ENCODE measurements at places on chromosomes 16 and 17.

- DNase-seq = no peak
These were observed 119.6 kb downstream of the CDH11 start for GRCh38 chr16:65002265-65002664.

- DNase-seq = no peak
These were observed 66.1 kb upstream of the HS3ST4 start for GRCh38 chr16:25625620-25626019.

GRCh38 chr17:33113991-33114370 is 122.3 kb downstream of the SPACA3 start:
- no peak for DNase-seq

DNA sequence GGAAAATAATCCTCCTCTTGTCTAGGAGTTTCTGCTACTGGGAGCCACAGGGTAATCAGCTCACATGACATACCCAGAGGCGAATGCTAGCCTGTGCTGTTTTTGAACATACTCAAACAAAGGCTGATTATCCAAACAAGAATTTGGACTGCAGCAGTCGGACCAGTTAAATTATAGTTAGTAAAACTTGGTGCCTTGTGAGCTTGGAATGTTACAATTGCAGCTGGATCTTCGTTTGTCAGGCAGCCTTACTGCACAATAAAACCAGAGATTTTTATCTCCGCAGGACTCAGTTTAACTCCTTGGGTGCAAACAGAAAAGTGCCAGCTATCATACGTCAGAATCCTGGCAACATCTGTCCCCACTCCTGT is 163.8 kb upstream of the TBX2 start:
- DNase-seq = no peak

GRCh38 chr16:634996-635395 is 1.1 kb downstream of the METTL26 start:
- DNase-seq = no peak

GRCh38 chr17:9408868-9409829 is 166.5 kb downstream of the STX8 start:
- no peak for DNase-seq

DNA sequence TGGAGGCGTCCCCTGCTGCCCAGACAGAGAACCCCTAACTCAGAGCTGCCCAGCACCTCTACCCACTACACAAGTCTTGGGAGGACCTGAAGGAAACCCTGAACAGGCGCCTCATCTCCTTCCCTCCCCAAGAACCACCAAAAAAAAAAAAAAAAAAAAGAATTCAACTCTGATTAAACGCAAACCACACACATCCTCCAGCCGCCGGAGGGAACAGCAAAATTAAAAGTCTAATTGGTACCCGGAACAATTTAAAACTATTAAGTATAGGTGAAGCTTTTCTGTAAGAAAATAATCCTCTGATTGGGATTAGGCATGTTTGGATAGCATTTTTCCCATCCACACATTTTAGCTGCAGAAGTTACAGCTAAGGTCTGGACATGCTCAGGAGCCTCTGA is 202.7 kb downstream of the ZNF423 start:
- no peak for DNase-seq

DNA sequence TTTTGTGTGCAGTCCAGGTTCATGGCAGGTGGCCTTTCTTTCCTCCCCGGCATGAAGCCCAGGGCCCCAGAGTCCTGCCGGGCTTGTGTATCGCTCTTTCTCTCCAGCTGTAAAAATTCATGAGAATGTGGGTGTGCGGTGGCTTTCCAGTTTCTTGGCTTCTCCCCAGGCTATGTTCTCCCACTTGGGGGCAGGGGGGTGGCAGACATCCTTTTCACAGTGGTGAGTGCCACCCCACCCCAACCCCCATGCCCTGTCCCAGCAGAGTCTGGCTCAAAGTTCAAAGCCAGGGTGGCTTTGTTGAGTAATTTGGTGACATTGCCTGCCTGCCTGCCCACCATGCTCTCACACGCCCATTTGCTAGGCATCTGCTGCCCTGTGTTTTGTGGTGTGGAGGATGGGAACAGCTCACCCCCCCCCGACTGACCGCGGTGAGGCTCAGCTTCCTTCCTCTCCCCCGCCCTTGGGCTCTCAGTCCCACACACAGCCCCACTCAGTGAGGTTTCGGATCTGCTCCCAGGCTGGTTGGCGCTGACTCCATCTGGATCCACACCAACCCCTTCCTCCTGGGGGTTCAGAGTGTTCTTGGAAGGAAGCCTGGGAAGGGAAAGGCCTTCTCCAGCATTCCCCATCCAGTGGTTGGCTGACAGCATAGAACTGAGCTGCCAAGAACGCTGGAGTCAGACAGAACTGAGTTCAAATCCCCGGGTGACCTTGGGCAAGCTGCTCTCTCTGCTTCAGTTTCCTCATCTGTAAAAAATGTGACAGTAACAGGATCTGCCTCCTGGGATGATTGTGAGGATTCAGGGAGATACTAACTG is 36.0 kb downstream of the CHD9 start:
- DNase-seq = peak; percentile 92

- DNase-seq = no peak
These were observed 38.4 kb upstream of the ARL4D start for GRCh38 chr17:43360376-43360738.

DNA sequence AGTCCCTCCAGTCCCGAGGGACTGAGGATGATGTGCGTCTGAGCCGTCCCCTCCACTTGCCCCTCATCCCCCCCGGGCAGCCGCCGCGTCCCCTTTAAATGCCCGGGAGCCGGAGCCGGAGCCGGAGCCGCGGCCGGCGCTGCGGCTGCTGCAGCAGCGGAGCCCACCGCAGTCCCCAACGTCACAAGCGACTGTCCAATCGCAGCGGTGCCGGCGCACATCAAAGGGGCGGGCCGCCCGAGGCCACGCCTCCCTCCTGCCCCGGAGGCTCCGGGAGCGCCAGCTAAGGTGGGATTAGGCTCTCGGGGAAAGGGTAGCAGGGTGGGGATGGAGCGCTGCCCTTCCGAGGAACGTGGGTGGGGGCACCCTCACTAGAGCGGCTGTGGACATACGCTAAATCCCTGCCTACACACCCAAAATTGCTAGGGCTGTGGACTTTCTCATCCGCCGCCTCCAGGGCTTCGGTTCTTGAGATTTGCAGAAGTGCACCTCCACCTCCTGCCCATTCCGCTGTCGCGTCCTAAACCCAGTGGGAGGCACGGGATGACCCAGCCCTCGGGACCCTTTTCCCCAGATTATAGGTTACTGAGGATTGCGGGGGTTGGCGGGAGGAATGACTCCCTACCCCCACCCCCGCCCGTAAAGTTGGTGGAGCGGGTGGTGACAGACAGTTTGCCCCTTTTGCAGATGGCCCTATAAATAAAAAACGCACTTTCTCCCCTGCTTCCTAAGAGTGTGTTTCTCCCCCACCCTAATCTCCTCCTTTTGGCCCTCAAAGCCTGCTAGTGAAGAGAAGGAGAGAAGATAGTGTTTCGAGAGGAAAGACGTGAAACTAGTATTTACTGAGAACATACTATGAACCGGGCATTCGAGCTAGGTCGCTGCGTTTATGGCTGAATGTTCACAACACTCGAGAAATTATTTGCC is at the start of gene PHOSPHO1:
PHOSPHO1 (minus strand) TSS at position 152 of the 927 bp plus-strand sequence. CDS start 4,096 bp downstream, outside the sequence.
- DNase-seq = peak; percentile 38

DNA sequence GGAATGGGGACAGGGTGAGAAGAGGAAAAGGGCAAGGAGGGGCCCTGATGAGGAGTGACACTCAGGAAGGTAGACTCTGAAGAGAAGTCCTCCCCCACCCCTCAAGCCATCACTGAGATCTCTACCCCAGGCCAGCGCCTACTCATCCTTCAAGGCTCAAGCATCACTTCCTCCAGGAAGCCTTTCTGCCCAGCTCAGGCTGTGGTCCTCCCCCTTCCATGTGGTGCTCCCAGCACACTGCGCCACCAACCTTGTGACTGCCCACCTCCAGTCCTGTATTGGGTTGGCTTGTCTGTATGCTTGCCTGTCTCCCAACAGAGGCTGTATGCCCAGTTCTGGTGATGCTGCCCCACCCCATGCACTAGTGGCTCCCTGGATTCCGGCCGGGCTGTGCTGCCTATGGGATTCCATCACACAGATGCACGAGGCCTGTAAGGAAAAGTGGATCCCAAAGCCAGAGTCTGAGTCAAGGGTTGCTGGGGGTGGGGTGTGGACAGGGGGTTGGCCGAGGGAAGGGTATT is 19.8 kb upstream of the ZFP90 start:
- DNase-seq = no peak

DNA sequence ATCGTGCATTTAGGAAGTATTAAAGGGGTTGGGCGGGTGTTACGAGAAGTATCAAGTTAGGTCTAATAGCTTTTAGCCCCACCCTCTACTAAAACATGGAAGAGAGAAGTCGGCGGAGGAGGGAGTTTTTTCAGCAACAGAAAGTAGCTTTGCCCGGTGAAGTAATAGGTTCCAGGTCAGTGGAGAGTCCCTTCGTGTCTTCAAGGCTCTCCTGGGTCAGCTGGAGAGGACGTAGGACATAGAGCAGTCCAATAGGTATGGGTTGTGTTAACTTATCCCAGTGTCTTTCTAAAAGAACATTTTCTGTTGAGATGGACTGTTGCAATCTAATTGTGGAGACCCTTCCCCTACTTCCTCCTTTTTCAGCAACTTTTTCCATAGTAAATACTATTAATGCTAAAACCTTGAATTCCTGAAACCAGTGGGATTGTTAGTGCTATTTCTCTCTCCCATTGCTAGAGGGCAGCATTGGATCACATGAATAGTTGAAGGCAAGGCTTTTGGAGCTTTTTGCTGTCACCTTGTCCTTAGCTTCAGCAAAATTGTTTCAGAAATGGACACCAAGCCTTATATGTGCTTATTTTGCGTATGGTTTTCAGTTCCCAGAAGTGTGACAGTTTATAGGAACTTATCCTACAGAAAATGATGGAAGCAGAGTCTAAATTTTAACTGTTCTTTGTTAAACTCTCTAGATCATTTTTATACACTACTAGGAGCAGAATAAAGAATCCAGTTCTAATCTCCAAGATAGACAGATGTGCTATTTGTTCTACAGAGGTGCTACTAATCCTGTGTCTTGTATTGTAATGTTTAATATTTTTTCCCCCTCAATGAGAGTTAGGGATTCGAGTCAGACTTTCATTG is 38.4 kb downstream of the UTP18 start:
- DNase-seq = no peak

GRCh38 chr16:83810901-83811300 is 3.1 kb downstream of the HSBP1 start:
- no peak for DNase-seq

- no peak for DNase-seq
These were observed 539 bp downstream of the LRRC45 start for GRCh38 chr17:82023447-82024241.

DNA sequence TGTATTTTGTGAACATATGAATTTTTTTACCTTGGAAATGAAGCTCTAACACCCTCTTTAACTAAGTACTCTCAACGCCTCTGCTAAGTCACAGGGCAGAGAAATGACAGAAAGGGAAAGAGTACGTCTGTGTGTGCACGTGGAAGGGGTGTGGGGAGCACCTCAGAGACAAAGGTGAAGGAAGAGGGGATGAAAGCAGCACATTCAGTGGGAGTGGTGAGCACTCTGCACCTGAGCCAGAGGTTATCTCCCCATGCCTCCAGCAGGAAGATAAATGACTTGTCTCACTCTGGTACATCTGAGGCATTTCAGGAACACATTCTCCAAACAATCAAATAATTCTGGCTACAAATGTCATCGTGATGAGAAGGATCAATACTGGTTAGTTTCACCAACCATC is 15.0 kb downstream of the GNA13 start:
- DNase-seq = no peak

DNA sequence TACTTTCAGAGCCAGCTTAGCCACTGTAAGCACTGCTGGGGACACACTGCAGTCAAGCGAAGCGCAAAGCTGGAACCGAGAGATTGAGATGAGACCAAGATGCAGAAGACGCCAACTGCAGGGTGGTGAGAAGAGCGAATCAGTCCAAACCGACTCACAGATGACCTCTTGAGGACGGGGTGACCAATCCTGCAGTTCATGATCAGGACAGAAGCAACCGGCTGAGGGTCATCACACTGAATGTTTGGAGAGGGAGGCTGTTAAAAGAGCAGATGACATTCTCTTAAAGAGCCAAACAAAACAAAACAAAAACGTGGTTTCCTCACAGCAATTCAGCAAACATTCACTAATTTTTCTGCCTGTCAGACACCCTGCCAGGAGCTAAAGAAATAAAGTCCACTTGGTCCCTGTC is 8.5 kb downstream of the HASPIN start:
- no peak for DNase-seq

GRCh38 chr17:27458524-27458908 is 2.3 kb downstream of the KSR1 start:
- no peak for DNase-seq

GRCh38 chr17:58119491-58119890 is 28.7 kb upstream of the OR4D1 start:
- no peak for DNase-seq

- no peak for DNase-seq
These were observed 6.2 kb upstream of the SMG1 start for GRCh38 chr16:18932243-18932987.

- DNase-seq = no peak
These were observed 137.5 kb upstream of the IRX3 start for GRCh38 chr16:54424043-54424451.

DNA sequence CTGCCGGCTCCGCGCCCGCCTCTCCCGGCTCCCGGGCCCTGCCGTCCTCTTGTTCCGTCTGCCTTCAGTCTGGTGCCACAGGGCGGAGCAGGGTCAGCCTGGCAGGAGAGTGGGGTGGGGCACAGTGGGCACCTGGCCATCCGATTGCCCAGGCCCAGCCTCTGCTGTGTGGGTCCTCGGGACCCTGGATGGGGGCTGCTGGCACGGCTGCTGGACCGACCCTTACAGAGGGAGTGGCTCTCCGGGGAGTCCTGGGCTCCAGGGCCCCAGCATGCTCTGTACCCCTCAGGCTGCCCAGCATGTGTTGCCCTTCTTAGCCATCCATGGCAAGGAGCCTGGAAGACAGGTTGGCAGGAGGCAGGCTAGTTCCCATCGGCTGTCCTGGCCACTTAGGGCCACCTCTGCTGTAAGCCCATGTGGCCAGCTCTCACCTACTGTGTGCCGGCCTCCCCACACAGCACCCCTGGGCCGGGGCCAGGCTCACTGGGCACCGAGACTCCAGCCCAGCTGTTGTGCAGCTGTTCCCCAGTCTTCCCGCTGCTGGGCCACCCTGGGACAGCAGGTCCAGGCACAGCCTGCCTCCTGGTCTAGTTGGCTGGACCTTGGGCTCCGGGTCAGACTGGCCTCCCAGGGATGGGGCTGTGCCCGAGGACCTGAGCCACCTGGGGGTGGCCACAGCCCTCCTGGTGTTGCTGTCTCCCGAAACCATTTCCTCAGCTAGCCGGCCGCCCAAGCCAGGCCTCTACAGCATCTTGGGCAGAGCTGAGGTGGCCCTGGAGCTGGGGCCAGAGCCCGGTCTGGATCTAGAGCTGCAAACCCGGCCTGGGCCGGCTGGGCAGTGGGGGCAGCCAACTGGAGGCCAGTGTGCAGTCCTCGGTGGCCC is 24.9 kb downstream of the BAHCC1 start:
- no peak for DNase-seq

- DNase-seq = no peak
These were observed 26.2 kb upstream of the AXIN2 start for GRCh38 chr17:65587534-65588180.

DNA sequence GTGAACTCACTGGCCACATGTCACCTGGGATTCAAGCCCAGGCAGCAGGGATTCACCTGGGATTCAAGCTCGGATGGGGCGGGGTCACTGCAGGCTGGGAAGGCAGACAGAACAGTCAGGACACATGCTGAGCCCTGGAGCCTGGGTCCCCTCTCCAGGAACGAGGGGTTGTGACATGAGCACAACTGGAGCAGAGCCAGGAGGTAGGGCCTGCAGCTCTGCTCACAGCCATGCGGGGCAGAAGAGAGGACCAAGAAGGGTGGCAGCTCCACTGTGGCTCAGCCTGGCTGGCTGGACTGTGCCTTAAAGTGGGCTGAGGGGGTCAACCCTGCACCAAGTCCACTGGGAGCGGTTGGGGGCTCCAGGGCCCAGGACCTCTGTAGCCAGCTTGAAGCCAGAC is 150.1 kb downstream of the RAB11FIP4 start:
- DNase-seq = no peak

- no peak for DNase-seq
These were observed 7.0 kb upstream of the ANKRD40CL start for GRCh38 chr17:50774225-50774803.
